Fibroblast of skin of back (primary cell): ENCODE measurements at places on chromosomes 4 and X.

DNA sequence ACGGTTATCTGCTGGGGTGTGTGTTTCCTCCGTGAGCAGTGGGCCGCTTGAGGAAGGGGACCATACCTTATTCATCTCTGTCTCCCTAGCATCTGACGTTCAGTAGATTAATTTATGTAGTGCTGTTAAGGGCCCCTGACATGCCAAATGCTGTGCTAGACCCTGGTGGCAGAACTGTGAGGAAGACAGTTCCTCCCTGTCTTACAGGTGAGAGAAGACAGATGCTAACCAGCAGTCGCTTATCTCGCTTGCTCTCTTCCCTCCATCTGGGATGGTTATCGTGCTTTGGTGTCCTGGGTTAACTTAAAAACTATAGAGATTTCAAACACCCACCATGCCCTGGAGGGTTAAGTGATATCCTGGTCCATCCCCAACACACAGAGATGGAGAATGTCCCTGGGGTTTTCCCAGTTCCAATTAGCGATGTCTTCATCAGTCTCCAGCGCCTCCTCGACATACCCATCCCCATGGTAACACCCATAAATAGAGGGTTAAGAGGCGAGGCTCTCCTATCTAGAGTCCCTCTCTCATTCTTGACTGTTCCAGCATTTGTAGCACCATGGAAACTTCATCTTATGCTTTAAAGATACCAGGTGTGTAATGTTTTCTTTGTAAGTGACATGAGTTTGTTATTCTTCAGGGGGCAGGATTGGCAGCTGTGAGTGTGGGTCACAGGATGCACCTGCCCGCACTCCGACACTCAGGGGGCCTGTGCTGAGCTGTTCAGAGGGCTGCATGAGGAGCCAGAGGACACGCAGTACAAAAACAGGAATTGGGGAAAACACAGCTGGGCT, 135.2 kb downstream of the STK32B start:
- DNase-seq = no peak

DNA sequence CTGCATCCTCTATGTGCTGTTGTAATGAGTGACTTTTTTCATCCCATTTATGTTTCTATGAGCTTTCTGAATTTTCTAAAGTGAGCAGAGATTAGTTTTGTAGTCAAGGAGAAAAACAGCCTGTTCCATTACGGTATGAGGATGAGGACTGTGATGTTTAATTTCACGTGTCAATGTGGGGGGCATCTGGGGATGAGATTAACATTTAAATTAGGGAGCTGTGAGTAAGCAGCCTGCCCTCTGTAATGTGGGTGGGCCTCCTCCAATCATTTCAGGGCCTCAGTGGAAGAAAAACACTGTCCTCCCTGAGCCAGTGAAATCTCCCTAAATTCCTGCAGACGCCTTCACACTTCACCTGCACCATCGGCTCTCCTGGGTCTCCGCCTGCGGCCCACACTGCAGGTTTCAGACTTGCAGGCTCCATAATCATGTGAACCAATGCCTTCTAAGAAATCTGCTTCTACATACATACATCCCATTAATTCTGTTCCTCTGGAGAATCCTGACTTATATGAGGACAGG, 121.7 kb downstream of the AFAP1 start:
- no peak for DNase-seq

DNA sequence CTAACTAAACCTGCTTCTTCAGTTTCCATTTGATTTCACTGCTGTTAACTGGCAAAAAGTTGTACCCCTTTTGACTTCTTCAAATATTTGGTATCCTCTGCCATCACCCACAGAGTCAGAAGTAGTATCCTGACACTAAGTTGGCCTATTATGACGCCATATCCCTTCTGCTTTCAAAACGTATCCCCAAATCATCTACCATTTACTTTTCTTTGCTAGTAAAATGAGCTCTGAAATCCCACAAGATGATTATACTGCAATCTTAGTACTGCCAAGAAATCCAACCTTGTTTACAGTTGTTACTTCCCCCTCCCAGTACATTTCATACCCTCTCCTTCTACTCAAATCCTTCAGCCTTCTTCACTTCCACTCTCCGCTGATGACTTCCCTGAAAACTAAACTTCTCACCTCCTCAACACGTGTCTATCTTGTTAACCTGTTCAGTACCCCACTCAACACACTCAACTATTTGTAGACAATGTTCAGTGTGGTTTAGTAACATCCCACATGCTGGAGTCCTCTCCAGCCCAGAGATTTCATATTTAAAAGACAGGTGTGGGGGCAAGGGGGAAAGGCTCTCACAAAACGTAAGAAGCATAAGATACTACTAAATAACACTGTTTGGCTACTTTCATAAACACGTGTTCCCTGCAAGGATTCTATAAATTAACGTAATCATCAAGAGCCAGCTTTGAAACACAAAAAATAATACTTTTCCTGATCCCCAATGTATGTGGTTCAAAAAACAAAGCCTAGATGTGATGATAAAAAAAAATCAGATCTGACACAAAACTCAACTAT, 1.3 kb downstream of the NAF1 start:
- no peak for DNase-seq

GRCh38 chr4:185304944-185305690, 90.6 kb downstream of the LRP2BP start:
- DNase-seq = peak; percentile 43

GRCh38 chr4:109552237-109552636, 7.8 kb upstream of the MCUB start:
- DNase-seq = no peak

GRCh38 chr4:2936773-2937145, 26.4 kb downstream of the NOP14 start:
- DNase-seq = peak; percentile 59

DNA sequence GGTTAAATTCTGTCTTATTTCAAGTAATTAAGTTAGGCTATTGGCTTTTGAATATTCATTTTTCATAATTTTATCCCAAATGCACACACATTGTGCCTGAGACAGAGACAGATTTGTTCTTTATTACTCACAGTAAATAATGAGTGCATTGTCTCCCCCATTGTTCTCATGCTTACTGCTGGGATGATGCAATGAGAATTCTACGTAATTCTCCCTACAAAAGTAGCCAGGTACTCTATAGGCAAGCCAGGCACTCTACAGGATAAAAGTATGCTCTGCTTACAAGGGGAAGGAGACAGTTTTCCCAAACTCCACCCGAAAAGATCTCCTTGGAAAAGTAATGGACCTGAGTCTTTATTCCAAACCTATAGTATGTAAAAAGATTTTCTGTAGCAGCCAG, 1890.7 kb upstream of the PCDH10 start:
- no peak for DNase-seq

GRCh38 chr4:74353858-74354257, 11.1 kb upstream of the EREG start:
- no peak for DNase-seq

DNA sequence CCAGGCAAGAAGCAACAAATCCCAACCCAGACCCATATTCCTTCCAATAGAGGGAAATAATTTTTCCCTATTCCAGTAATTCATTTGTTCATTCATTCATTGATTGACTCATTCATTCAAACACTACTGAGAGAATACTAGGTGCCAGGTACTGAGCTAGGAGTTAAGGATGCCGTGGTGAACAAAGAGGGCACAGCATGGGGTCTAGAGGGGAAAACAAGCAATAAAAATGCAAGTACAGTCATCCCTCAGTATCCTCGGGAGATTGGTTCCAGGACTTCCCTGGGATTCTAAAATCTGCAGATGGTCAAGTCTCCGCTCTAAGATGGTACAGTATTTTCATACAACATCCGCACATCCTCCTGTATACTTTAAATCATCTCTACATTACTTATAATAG, 18.7 kb downstream of the RASGEF1B start:
- DNase-seq = no peak

DNA sequence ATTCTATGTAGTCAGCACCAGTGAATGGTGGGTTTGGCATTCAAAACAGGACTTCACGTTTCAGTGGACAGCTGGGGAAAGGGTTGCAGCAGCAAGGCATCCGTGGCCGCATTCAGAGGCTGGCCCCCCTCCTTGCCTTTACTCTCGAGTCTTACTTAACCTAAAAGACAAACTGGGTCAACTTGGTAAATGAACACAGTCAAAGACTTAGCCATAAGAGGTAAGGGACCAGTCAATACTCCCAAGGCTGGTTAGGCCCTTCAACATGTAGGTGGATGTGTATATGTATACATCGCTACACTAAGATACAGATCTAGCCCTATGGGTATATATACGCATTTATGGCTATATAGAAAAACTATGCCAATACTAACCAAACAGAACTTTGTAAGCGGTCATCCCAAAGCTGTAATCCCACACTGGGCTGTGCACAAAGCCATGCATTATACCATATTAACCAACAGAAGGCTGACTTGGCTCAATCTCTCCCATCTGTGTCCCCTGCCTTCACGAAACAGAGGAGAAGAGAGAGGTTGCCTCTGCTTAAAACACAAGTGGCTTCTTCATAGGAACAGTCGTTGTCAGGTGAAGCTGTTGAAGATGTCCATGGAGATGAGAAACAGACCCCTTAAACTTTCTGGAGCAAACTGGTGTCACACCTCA, 61.9 kb downstream of the TSC22D3 start:
- DNase-seq = no peak

DNA sequence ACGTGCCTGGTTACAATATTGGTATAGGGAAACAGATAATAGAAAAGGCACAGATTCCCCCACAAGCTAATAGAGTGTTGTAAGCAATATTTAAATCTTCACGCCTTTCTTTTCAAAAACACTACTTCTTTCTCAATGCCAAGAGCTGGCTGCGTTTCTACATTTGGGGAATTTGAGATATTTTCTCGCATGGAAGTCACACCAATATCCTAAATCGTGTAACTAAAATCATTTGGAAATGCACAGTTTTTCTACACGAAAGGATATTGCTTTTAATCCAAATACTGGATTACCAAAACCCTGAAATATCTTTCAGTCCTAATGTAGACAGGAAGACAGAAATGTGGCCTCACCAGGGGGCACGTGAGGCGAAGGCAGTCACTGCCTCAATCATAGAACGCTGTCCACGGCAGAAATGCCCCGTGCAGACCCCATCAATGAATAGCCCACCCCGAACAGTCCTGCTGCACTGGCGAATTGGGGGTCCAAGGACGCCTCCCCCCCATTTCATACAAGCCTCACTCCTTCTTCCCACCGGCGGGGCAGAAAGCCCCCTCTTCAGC, 106.6 kb downstream of the NSUN7 start:
- DNase-seq = no peak

DNA sequence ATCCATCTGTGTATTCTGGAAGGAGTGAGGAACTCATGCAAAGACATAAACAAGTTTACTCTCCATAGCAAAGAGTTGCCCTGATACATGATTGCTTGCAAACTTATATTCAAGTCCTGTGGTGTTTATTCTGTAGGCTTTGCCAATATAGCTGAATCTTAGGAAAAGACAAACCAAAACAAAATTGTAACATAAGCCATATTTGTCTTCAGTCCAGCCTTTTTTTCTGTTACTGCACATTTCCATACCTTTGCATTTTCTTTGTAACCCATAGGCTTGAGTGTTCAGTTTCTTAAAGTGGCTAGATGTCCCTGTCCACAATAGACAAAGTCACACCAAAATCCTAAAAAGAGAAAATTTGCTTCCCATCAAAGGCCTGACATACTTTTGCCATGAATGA, 120.4 kb downstream of the PPARGC1A start:
- DNase-seq = no peak

GRCh38 chrX:150238632-150239382, 124.3 kb upstream of the MAMLD1 start:
- no peak for DNase-seq

DNA sequence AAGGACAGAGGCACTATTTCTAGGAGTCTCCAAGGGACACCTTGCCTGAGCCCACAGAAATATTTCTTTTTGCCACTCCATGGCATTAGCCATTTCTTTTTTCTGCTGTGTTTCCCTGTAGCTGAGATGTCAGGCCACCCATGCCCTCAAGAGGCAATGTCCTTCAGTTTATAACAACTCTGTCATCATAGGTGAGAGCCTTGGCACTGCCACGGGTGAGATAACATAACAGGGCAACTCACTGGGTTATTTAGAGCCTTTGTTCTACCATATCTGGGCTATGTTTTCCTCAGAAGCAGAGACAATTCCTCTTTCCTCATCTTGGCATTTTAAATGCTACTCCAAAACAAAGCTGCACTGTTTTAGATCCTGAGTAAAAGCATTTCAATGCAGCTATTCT, 99.9 kb upstream of the MAOA start:
- DNase-seq = no peak
